ENCODE measurements at places on chromosomes 2 and 18. TPM values are rescaled to one million over a fixed set of nuclear protein-coding genes. Genes with fewer than 3 reads are reported as not detected.

KCNJ3 gene
- total RNA-seq, result not detected

KIAA2012 gene
- 0.37 TPM for total RNA-seq

- no peak for DNase-seq
Observed at GRCh38 chr2:240162939-240163714, 22.7 kb upstream of the OTOS start.

DNA sequence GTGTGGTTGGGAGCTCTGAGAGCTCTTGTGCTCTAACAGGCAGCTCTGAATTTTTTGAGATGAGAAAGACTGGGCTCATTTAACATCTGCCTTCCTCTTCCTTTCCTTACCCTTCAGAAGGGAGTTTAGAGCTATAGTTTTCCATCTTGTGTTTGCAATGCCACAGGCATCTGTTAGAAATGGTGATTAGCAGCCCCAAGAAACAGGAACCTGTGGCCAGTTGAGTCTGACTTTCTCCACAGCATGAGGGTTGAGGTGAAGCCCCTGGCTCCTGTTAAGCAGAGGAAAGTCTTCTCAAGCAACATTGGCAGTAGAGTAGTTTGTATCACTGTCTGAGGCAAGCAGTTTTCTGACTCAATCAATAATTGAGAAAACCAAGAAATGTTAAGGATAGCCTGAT, 577.4 kb downstream of the ZEB2 start:
- DNase-seq, result no peak

DNA sequence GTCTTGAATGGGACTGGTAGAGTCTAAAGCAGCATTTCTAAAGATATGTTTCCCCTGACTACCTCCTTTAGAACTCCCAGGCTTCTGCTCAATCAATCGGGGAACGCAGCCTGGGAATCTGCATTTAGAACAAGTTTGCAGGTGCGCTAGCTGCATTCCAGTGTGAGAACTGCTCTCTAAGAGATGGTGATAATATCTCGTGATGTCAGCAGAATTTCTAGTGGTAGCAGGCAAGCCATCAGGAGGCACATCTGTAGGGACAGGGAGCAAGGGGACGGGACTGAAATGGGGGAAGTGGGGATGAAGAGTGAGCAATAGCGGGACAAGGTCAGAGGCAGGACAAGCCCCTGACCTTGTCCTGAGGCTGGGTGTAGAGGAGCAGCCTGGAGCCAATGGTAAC, 120.3 kb upstream of the DNMT3A start:
- no peak for DNase-seq

DNA sequence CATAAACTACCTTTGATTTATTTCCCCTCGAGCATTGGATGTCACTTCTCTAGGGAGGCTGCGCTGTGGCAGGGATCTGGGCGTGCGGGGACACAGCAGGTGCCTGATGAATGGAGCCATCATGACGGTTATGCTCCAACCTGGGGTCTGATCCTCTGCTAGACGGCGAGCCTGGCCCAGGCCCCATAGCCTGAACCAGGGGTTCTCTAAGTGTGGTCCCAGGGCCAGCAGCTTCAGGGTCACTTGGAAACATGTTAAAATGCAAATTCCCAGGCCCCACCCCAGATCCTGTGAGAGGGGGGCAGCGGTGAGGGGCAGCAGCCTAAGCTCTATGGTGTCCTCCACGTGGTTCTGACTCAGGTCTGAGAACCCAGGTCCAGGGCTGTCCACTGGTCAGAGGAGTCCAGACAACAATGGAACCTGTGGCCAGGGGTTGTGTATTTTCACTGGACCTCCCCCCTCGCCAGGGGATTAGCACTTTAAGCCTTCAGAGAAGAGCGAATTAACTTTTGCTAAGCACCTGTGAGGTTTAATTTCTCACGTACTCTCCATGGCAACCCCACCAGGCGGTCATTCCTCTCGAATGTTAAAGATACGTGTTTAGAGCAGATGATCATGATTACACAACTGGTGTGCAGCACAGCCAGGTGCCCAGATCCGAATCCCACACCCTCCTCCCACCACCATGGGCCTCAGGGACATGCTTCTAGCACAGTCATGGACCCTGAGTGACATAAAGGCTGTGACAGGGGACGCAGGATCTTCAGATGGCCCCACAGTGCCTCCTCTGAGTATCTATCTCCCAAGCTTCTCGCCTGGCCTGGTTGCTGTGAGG, 1.6 kb upstream of the ARHGEF4 start:
- DNase-seq, result no peak

DNA sequence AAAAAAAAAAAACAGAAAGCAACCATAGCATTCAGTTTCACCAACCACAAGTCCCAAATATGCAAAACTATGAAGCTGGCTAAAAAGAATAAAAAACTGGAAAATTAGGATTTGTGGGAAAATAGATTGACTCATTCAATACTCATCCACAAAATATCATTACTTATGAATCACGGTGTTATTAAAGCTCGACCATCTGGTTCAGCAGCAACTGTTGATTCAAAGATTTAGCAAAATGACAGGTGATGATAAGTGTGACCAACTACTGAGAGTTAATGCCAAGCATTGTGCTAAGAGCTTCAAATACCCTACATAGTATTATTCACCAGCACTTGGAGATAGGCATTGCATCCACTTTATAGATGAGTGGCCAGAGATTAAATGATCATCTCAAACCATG, 26.2 kb upstream of the XDH start:
- DNase-seq, result no peak
